ENCODE measurements at places on chromosomes 16 and 17.

GRCh38 chr16:72202014-72202413 lies 30.1 kb upstream of the PMFBP1 start:
- no peak for DNase-seq

DNA sequence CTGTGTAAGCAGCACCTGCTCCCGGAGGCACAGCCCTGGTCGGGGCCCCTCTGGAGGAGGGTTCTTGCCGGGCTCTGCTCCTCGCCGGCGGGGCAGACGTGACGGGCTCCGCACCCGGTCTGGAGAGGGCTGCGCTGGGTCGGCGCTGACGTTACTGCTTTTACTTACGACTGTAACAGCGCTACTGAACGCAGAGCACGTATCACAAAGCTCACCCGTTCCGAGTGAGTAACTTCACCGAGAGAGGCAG lies 1.3 kb upstream of the RAB40C start:
- peak; percentile 74 for DNase-seq

DNA sequence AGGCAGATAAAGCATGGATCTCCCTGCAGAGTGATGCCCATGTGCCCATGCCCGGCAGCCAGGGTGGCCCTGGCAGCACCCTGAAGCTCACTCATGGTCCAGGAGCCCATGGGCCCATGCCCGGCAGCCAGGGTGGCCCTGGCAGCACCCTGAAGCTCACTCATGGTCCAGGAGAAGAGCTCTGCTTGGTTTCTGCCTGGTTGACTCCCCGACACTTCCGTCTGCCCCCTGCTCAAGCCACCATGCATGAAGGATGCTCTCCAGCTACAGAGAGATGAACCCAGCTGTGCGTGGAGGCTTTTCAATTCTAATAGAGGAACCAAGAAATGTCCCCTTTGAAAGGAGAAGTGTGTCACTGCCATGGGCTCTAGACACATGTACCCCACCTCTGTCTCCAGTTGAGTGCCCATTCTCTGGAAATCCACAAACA lies 8.7 kb downstream of the CCL17 start:
- DNase-seq: no peak

DNA sequence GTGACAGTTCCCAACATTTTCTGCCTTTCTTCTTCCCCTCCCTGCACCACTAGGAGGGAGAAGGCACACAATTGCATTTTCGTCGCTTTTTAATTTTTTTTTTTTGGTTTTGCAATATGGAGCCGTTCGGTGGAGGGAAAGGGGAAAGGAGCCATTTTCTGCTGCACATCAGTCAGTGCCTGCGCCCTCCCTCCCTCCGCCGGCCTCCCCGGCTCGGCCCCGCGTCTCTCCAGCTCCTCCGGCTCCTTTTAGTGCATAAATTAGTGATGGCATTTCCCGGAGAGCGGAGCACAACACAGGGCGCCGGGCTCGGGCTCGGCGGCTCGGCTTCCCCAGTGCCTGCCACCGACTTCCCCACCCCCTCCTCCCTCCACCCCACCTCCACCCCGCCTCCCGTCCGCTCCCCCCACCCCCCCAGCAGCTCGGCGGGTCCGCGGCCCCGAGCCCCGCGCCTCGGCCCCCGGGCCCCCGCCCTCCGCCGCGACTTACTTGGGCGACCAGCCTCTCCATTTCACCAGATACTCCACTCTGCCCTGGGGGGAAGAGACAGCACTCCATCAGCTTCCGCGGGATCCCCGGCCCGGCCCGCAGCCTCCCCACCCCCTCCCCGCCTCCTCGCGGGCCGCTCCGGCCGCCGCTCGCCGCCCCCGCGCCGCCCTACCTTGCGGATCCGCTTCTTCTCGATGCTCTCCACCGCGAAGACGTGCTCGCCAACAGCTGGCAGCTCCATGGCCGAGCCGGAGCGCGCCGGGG lies 542 bp downstream of the CBX4 start:
- DNase-seq: peak; percentile 62

DNA sequence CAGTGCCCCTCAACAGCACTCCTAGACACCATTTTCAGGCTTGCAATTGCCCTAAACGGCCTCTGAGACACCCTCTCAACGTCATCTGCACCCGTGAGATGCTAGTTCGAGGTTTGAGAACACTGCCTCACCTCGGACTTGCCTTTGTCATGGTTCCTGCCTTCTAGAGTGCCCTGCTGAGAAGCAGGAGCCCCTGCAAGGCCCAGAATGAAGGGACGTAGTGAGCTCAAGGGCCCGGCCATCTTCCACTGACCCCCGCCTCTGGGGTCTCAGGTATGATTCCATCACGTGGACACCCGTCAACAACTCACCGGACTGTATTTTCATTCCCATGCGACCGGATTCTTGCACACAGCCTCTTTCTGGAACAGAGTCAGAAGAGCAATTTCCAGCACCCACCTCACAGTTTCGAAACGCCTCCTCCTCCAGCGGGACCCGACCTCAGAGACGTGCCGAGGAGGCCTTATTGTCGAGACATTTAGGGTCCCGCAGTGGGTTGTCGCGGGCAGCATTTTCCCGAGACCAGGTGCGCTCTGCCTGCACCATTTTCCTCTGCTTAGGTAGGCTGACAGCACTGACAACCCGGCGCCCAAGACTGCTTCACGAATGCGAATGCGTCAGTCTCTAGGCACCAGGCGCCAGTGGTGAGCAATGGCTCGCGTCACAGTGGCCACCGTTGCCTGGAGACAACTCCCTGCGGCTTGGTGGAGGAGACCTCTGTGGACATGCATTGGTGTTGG lies 999.9 kb downstream of the KCNJ18 start:
- DNase-seq: no peak

- DNase-seq: no peak
These were observed 19.0 kb upstream of the SMG8 start for GRCh38 chr17:59190806-59191205.

DNA sequence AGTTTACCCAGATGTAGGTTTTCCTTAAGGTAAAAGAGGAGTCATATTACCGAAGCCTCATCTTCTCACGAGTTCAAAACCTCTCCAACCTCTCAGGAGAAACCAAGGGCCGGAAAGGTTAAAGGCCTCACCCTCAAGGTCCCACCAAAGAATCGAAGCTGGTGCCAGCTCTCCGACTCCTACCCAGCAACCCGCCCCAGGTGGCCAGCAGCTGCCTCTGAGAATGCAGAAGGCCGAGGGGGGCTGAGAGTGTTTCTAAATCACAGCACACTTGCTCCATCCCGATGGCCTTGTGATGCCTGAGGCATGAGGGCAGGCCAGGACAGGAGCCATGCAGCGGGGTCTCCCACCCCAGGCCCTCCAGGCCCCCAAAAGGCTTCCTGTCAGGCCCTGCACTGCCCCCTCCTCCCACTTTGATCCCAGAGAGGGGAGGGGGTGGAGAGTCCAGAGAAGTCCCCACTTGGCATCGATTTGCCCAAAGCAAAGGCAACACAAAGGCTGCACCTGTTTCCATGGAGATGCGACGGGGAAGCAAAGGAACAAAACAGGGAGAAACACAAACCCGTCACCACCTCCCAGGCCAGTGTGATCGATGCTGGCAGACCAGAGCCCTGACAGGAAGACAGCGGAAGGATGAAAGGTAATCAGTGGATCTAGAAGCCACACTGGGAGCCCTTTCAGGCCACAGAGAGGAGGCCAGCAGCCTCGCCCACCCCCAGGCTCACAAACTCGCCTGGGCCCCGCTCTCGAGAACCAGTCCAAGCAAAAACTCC lies 39.0 kb downstream of the CUEDC1 start:
- no peak for DNase-seq

GRCh38 chr16:48810436-48810802 lies 200.4 kb upstream of the N4BP1 start:
- DNase-seq: no peak

DNA sequence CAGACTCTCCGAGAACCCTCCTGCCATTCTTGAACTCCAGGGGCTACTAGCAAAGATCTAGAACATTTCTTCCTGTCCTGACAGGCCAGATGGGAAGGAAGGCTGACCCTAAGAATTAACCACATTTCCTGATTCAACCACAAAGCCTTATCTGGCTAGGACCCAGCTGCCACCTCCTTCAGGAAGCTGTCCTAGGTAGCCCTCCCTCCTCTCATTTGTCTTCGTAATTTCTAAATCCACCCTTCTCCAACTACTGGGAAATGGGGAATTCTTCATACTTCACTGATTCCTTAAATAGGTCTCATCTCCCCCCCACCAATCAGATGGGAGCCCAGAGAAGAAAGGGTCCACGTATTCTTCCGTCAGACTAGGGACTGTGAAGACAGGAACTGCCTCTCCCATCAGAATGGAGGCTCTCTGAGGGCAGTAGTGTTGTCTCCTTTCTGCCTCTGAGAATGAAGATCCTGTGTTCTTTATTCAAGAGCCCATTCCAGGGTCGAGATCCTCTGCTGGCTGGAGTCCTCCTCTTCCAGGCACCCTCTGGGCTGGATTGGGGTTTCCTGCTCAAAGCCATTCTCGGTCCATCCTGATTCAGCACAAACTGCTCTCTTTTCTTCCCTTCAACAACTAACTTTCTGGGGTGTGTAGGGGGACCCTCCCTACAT lies 2.1 kb downstream of the SAMD14 start:
- no peak for DNase-seq

GRCh38 chr17:73616120-73616872 lies 27.9 kb downstream of the SDK2 start:
- DNase-seq: no peak

DNA sequence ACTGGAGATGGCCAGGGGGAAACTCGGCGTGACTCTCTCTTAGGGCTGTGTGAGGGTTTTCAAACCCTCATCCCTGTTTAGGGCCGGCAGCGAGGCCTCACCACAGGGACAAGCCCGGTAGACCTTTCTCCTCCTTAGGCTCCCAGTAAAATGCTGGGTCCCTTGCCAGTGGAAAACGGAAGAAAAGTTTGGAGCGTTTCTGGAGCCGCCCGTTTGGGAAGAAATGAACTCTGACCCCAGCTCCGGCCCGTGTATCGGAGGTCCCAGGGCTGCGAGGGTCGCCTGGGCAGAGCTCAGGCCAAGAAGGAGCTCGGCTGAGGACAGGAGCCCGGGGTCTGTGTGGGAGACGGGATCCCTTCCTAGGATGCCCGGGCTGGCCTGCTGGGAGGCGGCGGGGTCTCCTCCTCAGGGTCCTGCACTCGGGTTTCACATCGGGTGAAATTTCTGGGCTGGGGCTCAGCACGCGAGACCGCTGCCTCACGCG lies 23.2 kb downstream of the ZNF213 start:
- DNase-seq: no peak

GRCh38 chr17:42287305-42287976 lies 857 bp upstream of the STAT5A start:
- peak; percentile 54 for DNase-seq

DNA sequence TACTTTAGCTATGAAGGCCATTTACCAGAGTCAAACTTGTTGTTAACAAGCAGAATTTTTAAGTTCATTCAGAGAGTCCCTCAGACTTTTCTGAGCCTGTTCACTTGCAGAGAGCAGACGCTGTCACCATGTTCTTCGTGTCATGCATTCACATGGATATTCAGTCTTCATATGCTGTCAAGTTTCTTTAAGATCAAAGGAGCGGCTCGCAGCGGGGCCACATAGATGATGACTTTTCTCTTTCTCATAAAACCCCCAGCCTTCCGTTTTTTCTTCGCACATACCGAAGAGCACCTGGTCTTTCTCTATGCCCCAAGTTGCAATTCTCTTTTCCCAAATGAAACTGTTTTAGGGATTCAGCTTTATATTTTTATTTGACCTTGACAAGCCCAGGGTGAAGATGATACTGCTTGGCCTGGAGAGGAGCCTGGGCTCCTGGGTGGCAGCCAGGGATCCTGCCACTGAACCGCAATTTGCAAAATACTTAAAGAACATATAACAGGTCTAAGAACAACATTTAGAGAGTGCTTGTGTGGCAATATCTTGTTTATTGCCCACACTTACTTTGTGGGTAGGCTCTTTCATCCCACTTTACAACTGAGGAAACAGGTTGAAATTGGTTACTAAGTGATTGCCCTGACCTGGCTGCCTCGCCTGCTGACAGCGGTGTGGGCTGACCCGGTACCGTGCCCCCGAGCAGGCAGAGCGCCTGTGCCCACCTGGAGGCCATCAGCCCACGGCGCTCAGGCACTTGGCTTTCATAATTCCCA lies 22.9 kb downstream of the SEC14L1 start:
- no peak for DNase-seq

GRCh38 chr17:1641065-1641403 lies 4.5 kb downstream of the SCARF1 start:
- DNase-seq: no peak

DNA sequence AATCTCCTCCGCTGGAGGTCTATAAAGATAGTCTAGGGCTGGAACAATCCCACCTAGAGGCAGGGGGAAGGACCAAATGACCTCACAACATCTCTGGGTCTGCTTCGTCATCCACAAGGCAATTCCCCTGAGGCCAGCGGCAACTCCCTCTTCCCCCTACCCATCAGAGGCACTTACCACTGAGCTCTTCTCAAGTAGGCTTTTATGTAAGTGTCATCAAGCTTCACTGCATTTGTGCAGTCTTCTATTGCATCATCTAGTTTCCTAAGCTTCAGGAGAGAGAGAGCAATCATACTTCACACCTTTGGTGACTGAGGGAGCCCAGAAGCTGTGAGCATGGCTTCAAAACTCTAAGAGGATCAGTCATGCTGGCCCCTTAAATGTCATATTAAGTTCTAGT lies 21.0 kb downstream of the CNP start:
- DNase-seq: no peak

DNA sequence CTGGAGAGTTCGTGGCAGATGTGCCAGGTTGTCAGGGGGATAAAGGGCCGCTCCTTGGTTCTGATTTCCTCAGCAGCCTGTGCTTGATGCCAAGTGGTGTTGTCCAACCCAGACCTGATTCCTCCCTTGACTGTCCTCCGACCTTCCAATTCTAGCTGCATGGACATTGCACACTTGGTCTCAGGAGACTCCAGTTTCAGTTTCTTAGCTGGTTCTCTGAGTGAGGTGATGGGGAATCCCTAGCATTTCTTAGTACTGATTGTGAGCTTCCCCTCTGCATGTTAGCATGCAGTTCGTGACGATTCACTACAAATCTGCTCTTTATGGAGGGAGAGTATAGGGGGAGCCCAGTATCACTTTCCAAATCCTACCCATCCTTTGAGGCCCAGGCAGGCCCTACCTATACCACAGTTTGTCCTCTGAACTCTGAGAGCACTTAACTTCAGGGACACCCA lies 12.4 kb upstream of the CCR7 start:
- no peak for DNase-seq

- no peak for DNase-seq
These were observed 78.0 kb downstream of the KNOP1 start for GRCh38 chr16:19639986-19640421.

- DNase-seq: no peak
These were observed 140.0 kb downstream of the SPACA3 start for GRCh38 chr17:33131620-33132019.
